ENCODE measurements at places on chromosomes 2 and 18.

GRCh38 chr2:241968417-241968816, 98.9 kb downstream of the RTP5 start:
- no peak for DNase-seq

- no peak for DNase-seq
Observed at GRCh38 chr2:111652038-111652437, 232.0 kb downstream of the ANAPC1 start.

- no peak for DNase-seq
Observed at GRCh38 chr2:15594291-15595256, 2.9 kb downstream of the DDX1 start.

GRCh38 chr18:55013685-55014084, 54.4 kb upstream of the CCDC68 start:
- DNase-seq: no peak

DNA sequence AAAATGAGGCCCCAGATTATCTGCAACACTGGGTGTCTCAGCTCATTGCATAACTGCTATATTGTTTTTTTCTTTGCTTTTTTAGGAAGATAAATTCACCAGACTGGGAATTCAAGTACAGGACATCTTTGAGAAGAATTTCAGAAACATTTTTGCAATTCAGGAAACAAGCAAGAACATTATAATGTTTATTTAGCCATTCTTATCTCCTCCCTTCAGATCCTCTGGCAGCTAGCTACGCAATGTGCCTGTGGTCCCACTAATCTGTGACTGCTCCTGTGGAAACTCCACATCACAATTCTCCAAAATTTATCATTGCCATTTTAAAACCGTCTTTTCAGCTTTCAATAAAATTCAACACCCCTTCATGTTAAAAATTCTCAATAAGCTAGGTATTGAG, 126.8 kb downstream of the SP100 start:
- DNase-seq: no peak

Data from Kasumi-1 (cell line).